Left ventricle myocardium inferior (tissue), 1 donor: ENCODE measurements at places on chromosomes 13 and 19. TPM values are rescaled to one million over a fixed set of nuclear protein-coding genes. Genes with fewer than 3 reads are reported as not detected.

The PTOV1 gene
- total RNA-seq, result 104 TPM

The MCF2L gene
- total RNA-seq, result 41.2 TPM

GRCh38 chr13:24911133-24911908 is 147.4 kb downstream of the RNF17 start:
- no peak for DNase-seq

- DNase-seq, result no peak
These were observed 166.1 kb downstream of the DCT start for GRCh38 chr13:94313321-94313910.

GRCh38 chr19:33947265-33947964 is 150.7 kb downstream of the KCTD15 start:
- no peak for DNase-seq

DNA sequence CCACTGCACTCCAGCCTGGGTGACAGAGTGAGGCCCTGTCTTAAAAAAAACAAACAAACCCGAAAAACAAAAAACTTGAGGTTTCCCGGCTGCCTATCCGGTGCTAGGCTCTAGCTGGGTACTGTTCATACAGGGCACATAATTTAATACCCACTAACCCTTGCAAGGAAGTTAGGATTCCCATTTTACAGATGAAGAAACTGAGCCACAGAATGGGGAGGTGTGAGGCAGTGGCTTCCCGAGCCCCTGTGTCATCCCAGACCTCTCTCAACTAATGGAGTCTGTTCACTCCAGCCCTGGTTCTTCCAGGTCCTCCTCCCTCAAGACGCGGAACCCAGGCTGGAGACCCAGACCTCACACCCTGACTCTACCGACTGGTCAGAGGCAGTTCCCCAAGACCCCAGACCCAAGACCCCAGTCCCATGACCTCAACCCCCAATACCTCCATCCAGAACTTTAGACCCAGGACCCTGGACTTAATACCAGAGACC is 576 bp downstream of the APBA3 start:
- no peak for DNase-seq

DNA sequence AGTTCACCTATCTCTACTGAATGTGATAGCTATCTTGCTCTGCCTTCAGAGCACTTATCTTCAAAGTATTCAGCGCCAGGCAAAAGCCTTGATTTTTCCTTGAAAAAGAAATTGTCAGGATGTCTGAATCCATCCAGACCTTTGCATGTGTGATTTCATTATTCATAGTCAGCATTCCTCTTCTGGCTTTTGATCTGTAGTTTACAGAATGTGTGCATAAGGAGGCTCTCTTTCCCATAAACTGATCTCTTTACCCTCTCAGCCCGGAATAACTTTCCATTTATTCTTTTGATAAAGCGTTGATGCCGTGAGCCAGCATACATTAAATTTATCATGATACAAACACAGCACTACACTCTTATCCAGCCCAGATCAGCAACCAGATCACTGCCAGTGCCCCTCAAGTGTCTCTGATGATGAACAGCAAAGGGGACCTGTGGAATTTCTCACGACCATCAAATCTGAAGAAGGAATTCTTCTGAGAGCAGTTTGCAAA is 130.8 kb downstream of the DNAJC15 start:
- no peak for DNase-seq

GRCh38 chr19:55212447-55212846 is 3.1 kb upstream of the PTPRH start:
- DNase-seq, result no peak
